Uterus (tissue), 4 donors: ENCODE measurements at places on chromosomes 7 and 10. TPM values are rescaled to one million over a fixed set of nuclear protein-coding genes. Genes with fewer than 3 reads are reported as not detected.

DNA sequence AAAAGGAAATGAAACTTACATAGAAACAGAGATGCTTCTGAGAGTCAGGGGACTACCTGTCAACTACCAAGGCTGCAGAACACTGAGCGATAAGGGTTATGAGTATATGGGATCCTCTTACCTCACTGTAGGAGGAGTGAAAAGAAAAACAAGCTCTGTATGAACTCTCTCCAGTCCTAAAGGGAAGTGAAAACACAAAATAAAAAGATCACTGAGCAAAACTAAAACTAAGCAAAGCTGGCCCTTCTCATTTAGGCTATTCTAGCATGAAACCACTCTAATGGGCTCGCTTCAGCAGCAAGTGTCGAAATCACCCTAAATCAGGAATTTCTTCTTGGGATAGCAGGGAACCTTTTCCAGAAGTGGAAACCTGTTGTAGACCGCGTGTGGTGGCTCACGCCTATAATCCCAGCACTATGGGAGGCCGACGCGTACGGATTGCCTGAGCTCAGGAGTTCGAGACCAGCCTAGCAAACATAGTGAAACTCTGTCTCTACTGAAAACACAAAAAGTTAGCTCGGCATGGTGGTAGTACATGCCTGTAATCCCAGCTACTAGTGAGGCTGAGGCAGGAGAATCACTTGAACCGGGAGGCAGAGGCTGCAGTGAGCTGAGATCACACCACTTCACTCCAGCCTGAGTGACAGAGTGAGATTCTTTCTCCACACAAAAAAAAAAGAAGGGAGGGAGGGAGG, 27.0 kb downstream of the DCLRE1C start:
- no peak for DNase-seq

The CPN1 gene
- not detected for total RNA-seq

DNA sequence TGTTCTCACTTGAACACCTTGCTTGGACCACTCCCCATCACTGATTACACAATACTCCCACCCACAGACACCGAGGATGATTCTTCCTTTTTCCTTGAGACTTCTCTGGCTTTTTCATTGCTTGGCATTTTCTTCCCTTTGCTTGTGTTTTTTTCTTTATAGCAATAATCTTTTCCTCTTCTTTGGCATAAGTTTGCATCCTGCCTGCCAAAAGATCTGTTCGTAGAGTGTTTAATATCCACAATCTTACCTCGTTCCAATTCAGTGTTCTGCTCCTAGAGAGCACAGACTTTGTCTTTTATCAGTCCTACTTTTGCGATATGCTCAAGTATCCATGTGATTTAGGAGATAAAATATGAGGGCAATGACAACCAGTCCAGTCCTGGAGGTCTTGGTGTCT, 303.3 kb upstream of the CDC14C start:
- DNase-seq, result no peak

The TMEM213 gene
- total RNA-seq, result not detected

- no peak for DNase-seq
These were observed 49.7 kb upstream of the PRKAR2B start for GRCh38 chr7:106994833-106995232.

DNA sequence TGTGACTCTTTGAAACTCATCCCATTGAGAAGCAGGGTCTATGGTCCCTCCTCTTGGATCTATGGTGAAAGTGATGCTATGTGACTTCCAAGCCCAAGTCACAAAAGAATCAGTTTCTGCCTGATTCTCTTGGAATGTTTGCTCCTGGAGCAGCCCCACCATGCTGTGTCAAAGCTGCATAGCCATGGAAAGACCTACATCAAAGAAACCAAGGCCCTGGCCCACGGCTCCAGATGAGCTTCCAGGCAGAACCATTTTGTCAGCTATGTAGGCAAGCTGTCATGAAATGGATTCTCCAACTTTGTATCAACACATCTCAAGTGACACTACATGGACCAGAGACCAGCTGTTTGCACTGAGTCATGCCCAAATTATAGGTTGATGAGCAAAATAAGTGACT, 77.0 kb downstream of the AASS start:
- no peak for DNase-seq

- DNase-seq, result no peak
These were observed 2.8 kb downstream of the STK32C start for GRCh38 chr10:132304756-132305509.

DNA sequence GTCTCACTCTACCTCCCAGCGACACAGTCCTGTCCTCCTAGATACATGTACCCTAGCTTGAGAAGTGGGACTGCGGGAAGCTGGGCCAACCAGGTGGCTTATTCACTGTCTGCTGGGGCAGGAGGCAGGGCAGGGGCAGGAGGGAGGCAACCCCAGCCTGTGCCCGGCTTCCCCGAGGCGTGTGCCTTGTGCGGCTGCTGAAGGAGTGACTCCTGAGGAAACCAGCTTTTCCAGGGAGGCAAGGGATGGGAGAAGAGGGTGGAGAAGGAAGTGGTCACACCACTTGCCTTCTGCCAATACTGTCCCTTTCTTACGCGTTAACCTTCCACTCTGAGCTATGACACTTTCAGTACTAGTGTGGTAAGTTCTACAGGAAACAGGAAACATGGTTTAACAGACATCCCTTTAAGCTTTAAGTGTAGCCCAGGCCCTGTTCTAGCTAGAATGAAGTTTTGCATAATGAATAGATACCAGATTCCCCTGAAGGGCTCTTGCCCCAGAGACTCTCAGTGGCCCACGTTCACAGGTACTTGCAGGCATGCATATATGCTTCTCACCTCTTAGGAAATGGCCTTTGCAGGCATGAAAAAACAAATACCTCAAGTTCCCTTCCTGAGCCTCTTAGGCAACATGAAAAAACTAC, 40.6 kb downstream of the SYPL1 start:
- no peak for DNase-seq

The COPS6 gene
- total RNA-seq, result 110 TPM

The NUDT1 gene
- total RNA-seq, result 13.1 TPM
